ENCODE measurements at places on chromosomes 11 and 22.

- no peak for DNase-seq
Observed at GRCh38 chr22:23533328-23533762, 46.7 kb downstream of the IGLL1 start.

- no peak for DNase-seq
Observed at GRCh38 chr11:68213135-68213515, at the start of gene KMT5B. Gene KMT5B (minus strand): TSS chr11:68213296. CDS start chr11:68190076, 23,220 bp downstream.

- DNase-seq, result no peak
Observed at GRCh38 chr11:105537531-105537930, 72.3 kb upstream of the GRIA4 start.

GRCh38 chr11:57406337-57406904 lies 16.0 kb upstream of the PRG2 start:
- DNase-seq, result no peak

- no peak for DNase-seq
Observed at GRCh38 chr11:58813693-58814092, 30.8 kb downstream of the GLYATL2 start.

DNA sequence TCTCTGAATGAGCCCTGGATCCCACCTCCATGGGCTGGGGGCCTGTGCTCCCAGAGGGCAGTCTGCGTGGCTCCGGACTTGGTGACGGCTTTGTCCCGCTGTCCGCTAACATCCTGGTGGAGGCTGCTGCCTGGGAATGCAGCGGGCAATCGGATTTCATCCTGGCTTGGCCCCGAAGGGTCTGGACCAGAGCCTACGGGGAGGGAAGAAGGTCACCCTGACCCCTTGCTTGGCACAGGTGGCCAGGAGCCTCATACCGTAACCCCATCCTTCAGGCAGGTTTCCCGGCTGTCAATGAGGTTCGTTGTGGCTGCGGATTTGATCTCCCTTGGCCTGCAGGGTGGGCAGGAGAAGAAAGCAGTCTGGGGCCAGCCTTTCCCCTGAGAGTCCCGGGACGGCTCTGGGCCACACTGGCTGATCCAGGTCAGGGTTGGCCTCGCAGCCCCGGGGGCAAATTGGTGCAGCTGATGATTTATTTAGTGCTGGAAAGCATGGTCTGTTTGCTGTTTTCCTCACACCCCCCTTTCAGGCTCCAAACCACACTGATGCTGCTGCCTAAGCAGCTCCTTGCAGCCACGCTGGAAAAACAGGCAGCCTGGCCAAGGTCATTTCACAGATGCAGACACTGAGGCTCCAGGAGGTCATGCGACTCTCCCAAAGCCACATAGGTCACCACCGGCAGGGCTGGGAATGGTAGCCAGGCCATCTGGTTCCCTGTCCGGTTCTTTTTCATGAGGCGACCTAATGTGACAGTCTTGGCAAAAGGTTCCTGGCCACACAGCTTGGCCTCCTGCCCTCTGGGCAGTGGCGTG lies 15.0 kb downstream of the PRDM11 start:
- DNase-seq, result no peak

- no peak for DNase-seq
Observed at GRCh38 chr11:59574932-59575502, 40.6 kb downstream of the OSBP start.

GRCh38 chr11:108596701-108597100 lies 3.1 kb upstream of the EXPH5 start:
- no peak for DNase-seq

DNA sequence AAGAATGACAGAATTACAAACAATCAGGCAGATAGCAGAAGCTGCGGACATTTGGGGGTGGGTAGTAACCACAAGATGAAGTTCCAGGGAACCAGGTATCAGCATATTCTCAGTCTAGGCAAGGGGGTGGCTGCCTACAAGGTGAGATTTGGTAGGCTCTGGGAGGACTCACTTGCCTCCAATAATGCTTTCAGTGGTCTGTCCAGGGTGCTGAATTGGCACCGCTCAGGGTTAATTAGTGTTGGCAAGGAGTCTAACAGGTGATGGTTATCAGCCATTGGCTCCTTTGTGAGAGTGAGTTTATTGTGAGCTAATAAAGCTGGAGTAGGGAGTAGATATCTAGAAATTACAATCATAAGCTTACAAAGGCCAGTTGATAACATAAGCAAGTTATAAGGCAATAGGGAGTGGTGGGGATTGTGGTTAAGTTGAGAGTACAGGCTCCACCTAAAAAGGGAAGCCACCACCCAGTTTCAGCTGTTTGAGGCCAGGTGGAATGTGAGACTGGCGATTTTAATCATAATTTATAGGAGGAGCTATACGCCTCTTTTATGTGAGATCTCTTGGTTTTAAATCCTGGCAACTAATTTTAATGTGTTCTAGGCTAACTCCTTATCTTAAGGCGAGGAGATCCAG lies 320.5 kb downstream of the MIAT start:
- no peak for DNase-seq

- no peak for DNase-seq
Observed at GRCh38 chr22:47000888-47001287, 238.4 kb downstream of the TBC1D22A start.

All from naive thymus-derived CD4-positive, alpha-beta T cell (primary cell).